ENCODE measurements at places on chromosomes 3 and 15. TPM values are rescaled to one million over a fixed set of nuclear protein-coding genes. Genes with fewer than 3 reads are reported as not detected.

DNA sequence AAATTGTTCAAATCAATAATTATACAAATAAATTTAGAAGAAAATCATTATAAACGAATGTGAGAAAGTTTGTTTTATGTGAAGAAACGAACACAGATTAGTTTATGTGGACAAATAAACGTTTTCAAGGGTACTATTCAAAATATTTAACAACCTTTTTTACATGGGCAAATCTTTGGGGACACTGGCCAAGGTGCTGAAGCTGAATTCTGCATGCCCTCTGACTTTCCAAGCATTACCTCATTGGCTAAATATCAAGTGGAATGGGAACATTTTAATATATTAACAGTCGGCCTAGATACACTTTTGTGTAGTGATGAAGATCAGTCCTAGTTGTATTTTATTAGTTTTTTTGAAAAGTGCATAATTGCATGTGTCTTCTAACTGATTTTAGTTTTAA, 636.4 kb upstream of the DPPA4 start:
- DNase-seq: no peak

DNA sequence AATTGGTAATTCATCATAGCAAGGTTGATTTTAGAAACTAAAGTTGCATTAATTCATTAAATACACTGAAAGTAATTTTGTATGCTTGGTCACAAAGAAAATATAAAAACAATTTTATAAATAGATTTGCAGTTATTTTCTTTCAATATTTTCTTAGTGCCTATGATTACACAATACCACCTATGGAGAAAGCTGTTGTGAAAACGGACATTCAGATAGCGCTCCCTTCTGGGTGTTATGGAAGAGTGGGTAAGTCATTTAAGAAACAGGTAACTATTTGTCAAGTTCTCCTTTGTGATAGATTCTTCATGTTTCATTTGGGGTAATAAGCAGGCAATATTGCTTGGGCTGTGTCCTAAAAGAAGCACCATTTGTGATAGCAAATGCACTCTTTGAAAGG, 3.0 kb downstream of the DUT start:
- DNase-seq: no peak

DNA sequence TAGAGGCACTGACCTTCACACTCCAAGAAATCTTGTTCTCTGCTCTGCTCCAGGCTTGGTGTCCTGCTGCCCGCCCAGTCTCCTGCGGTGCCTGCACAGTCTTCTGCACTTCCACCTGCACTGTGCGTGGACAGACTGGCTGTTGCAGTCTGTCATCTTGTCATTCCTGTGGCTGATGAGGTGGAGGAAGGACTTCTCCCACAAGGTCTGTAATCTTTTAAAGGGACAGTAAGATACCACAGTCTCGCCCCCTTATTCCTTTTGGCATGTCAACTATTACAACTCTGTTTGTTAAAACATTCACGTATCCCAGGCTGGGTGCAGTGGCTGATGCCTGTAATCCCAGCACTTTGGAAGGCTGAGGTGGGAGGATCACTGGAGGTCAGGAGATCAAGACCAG, 54.1 kb upstream of the IGF2BP2 start:
- DNase-seq: no peak

DNA sequence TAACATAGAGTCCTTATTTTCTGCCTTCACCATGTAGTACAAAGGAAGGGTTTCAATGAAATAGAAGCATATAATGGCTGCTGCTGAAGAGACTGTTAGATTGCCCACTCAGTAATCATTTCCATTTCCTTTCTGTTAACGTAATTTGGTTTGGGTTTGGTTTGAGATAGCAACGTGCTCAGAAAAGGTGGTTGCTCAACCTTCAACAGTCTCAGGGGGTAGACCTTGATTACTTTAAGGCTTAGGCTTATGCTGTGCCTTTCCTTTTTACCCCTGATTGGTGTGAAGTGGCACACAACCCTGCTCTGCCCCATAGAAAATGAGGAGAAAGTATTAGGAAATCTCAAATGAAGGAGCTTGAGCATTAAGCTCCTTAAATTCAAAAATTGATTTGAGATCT, 163.7 kb upstream of the TP63 start:
- DNase-seq: no peak

GRCh38 chr15:52112203-52112750, 298 bp downstream of the BCL2L10 start:
- no peak for DNase-seq

DNA sequence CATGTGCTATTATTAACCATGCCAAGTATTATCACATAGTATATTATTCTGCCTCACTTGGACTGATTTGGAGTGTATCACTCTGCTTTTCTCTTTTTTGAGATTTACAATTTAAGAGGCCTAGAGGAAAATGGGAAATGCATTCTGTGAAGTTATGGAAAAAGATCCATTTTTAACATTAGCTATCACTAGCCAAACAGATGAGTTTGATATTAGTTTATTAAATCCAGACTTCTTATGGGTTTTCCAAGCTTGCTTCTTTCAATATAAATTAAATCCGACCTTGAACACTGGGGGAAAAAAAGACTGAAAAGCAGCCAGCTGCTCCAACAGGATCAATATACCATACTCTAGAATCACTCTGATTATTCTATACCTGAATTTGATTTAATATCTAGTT, 30.1 kb upstream of the PLOD2 start:
- no peak for DNase-seq

- no peak for DNase-seq
Observed at GRCh38 chr3:70729845-70730244, 417.4 kb upstream of the MDFIC2 start.

GRCh38 chr15:80242132-80242769, 9.8 kb downstream of the CTXND1 start:
- DNase-seq: peak; percentile 28

GRCh38 chr15:80317389-80318182, 65.6 kb upstream of the CTXND1 start:
- peak; percentile 84 for DNase-seq

GRCh38 chr3:171791692-171792076, 18.6 kb downstream of the PLD1 start:
- DNase-seq: peak; percentile 82

DNA sequence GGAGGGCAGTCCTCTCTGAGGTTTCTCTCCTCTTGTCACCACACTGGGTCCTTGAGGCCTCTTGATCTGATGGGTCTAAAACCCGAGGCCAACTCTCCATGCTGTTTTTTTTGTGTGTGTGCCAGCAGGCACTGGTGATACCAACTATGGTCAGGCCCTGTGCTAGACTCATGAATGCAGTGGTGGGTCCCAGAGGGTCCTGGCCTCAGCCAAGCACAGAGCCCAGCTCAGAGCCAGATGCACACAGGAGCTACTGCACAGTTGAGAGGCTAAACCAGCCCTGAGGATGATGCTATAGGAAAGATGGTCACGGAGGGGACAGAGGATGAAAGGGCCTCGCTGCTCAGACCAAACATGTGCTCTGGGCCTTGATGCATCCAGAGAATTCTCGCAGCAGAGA, 33.5 kb downstream of the RAB6B start:
- DNase-seq: no peak

- no peak for DNase-seq
Observed at GRCh38 chr3:70779296-70779695, 466.9 kb upstream of the MDFIC2 start.

- DNase-seq: no peak
Observed at GRCh38 chr15:61750271-61751084, 309.8 kb downstream of the VPS13C start.

DNA sequence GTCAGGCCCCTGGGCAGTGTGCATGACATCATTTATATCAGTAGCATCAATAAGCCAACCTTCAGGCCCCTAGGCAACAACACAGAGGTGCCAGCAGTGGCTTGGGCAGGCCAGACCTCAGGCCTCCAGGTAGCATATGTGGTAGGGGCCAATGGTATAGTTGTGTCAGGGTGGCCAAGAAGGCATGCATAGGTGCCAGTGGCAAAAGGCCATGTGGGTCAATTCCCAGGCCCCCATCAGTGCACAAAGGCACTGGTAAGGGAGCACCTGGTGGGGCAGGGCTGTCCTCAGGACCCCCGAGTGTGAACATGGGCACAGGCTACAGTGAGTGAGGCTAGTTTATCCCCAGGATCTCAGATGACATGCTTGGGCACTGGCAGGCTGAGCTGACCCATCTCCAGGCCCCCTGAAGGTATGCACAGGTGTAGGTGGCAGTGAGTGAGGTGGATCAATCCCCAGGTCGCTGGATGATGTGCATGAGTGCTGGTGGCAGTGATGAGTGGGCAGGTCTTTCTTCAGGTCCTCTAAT, 244.1 kb upstream of the ZNF385D start:
- DNase-seq: no peak

GRCh38 chr3:42996633-42997075, 17.5 kb downstream of the GASK1A start:
- no peak for DNase-seq

GRCh38 chr15:78675617-78676360, 34.8 kb upstream of the CHRNB4 start:
- DNase-seq: no peak

DNA sequence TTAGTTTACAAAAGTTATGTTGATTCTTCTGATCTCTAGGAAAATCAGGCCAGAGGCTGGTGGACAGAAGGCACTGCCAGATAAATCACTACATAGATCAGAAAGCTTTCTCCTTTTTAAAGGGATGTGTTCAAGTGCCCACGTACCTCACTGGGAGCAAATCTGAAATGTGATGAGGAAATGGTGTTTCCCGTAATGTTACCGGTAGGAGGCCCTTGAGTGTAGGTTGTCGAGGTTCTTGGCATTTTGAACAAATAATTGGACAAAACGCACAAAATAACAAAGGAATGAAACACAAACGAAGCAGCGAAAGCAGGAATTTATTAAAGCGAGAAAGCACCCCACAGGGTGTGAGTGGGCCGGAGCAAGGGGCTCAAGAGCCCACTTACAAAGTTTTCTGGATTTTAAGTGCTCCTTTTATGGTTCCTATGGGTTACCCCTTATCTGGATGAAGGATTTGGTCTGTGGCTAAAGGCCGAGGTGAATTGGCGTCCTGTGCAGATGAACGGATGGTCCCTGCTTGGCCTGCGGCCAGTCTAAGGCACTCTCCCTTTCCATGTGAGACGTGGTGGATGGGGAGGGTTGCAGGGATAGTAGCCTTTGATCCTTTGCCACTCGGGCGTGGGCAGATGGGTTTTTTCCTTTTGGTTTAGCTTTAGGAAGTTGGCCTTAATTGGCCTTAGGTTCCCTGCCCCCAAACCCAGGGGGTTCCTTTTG, 1.0 kb downstream of the SNX1 start:
- peak; percentile 37 for DNase-seq

DNA sequence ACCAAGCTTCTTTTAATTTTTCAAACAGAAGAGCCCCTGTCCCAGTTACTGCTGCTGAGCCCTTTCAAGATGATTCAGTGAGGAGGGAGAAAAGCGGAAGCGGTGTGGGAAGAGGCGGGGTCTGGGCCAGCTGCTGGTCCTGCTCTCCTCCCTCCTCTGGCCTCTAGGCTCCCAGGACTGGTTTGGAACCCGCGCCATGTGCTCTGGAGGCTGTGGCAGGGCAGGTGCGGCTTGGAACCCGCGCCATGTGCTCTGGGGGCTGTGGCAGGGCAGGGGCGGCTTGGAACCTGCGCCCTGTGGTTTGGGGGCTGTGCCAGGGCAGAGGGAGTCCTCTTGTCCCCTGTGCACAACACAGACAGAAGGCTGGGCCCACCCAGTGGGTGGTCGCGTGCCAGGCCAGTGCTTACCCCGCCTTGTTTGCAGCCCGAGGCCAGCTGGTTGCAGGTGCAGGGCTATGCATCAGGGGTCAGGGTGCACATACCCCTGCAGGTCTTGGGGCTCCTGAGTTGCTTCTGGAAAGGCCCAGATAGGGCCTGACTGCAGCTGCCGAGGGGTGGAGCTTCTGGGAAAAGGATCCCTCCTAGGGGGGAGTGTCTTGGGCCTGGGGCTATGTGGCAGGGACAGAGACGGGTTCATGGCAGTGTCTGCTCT, 12.2 kb downstream of the ALG1L2 start:
- peak; percentile 27 for DNase-seq

DNA sequence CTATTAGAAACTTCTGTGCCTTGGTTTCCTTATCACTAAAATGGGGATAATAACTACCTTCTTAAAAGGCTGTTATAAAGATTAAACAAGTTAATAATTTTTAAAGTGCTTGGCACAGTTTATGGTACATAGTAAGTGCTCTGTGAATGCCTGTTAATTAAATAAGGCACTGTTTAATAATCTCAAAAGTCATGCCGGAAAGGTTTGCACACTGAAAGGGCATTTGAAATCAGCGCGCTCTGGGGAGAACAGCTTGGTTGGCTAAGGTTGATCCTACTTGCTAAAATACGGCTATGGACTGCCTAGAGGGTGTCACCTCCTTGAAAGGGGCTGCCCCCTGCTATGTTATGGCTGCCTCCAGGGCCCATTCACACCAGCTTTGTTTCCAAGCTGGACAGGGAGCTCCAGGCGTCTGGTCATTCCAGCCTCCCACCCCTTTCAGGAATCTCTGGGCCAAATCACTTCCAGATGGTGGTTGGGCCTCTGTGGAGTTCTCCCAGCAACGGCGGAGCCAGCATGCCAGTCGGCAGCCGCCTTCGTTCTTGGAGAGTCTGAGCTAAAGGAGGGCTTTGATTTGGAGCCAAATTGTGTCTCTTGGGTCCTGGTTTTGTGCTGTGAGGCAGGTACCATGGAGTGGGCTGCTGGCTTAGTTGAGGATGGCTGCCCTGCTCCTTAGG, 5.9 kb downstream of the FLNB start:
- peak; percentile 99 for DNase-seq

GRCh38 chr3:30470496-30470895, 135.9 kb upstream of the TGFBR2 start:
- no peak for DNase-seq

GRCh38 chr15:52540374-52541012, 11.8 kb upstream of the MYO5A start:
- DNase-seq: no peak

DNA sequence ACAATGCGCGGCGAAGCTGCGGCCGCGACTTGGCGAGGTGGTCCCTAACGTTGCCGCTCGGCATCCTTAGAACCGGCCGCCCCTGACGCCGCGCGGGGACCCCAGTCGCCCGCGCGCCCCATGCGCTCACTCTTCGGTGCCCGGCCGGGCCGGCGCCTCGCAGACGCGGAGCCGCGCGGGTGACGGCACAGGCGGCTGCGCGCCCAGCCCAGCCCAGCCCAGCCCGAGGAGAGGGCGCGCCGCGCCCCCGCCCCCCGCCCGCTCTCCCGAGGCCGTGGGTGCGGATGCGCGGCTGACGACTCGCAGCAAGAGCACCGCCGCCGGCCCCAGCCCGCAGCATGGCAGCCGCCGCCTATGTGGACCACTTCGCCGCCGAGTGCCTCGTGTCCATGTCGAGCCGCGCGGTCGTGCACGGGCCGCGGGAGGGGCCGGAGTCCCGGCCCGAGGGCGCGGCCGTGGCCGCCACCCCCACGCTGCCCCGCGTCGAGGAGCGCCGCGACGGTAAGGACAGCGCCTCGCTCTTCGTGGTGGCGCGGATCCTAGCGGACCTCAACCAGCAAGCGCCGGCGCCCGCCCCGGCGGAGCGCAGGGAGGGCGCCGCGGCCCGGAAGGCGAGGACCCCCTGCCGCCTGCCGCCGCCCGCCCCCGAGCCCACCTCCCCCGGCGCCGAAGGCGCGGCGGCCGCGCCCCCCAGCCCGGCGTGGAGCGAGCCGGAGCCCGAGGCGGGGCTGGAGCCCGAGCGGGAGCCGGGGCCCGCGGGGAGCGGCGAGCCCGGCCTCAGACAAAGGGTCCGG, 437 bp downstream of the KLF13 start:
- DNase-seq: no peak

The NANOGP8 gene
- total RNA-seq: not detected

The FAM162A gene
- total RNA-seq: 72.1 TPM

The DZIP1L gene
- total RNA-seq: 7.4 TPM

The RCN2 gene
- total RNA-seq: 145 TPM

The SNX4 gene
- total RNA-seq: 41.8 TPM

The AP3B2 gene
- total RNA-seq: 1.7 TPM

The BTBD1 gene
- 92.4 TPM for total RNA-seq

The SSR3 gene
- 287 TPM for total RNA-seq

The SNX33 gene
- total RNA-seq: 8.1 TPM

The TMEM266 gene
- total RNA-seq: not detected

The GOLGA8H gene
- not detected for total RNA-seq

The LOXL1 gene
- 45.9 TPM for total RNA-seq

The TRIM42 gene
- total RNA-seq: not detected
